ENCODE measurements at places on chromosomes 4 and X. TPM values are rescaled to one million over a fixed set of nuclear protein-coding genes. Genes with fewer than 3 reads are reported as not detected.

DNA sequence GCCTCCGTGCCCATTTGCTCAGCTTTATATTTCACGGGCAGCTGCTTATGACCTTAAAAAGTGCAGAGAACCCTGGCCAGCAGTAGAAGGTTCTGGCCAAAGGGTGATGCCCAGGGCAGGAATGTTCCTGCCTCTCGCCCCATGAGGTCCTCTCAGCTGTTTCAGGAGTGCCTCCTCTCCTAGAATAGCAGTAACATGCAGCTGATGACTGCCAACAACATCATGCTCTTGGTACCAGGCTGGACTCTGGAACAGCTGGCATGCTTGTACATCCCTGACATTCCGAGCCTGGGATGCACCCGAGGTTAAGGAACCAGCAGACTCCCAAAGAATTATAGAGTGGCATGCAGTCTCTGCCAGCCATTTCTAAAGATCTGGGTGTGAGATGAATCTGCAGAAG, 11.7 kb upstream of the TENM3 start:
- no peak for DNase-seq

Gene PRR27
- not detected for total RNA-seq

GRCh38 chr4:4436244-4436823, 49.4 kb downstream of the NSG1 start:
- no peak for DNase-seq

Gene CHRNA9
- not detected for total RNA-seq

Gene PAGE5
- total RNA-seq = not detected

Gene HS6ST2
- total RNA-seq = 0.92 TPM

- no peak for DNase-seq
Measured at GRCh38 chr4:127558088-127558487, 74.7 kb upstream of the INTU start.

GRCh38 chr4:98610926-98611676, 47.3 kb downstream of the TSPAN5 start:
- DNase-seq = no peak

Gene CSAG2
- total RNA-seq = not detected

Gene TMEM271
- not detected for total RNA-seq

- DNase-seq = no peak
Measured at GRCh38 chrX:25968920-25969319, 169.2 kb upstream of the MAGEB18 start.

GRCh38 chr4:168981942-168982341, 28.1 kb downstream of the CBR4 start:
- no peak for DNase-seq

DNA sequence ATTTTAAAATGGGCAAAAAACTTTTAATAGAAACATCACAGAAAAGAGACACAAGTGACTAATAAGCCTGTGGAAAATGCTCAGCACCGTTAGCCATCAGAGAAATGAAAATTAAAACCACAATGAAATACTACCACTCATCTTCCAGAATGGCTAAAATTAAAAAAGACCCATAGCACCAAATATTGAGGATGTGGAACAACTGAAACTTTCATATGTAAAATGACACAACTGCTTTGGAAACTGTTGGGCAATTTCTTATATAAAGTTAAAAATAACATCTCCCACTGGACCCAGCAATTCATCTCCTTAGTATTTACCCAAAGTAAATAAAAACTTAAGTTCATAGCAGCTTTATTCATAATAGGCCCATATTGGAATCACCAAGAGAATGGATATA, 94.2 kb downstream of the TENM3 start:
- no peak for DNase-seq

GRCh38 chrX:70592091-70592490, 147.5 kb downstream of the DLG3 start:
- no peak for DNase-seq

- no peak for DNase-seq
Measured at GRCh38 chrX:123771449-123772064, 38.7 kb upstream of the THOC2 start.

- no peak for DNase-seq
Measured at GRCh38 chrX:46716796-46717195, 42.1 kb downstream of the SLC9A7 start.

- no peak for DNase-seq
Measured at GRCh38 chr4:27218013-27218412, 357.4 kb downstream of the STIM2 start.

DNA sequence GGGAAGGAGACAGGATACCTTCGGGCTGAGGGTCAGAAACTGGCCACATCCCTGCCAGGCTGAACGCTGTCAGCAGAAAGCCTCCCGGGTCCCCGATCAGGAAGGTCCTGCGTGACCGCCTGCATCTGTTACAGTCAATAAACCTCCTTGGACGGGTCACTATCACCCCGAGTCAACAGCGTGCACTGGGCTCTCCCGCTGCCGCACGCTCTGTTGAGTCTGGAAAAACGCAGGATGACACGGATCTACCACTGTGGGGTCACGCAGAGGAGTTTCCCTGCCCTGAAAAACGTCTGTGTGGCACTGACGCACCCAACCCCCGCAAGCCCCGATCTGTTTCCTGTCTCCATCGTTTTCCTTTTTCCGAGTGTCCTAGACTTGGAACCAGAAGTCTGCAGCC, 12.1 kb downstream of the PPP2R3B start:
- DNase-seq = no peak

Gene AVPR2
- 1.9 TPM for total RNA-seq

Gene AWAT2
- total RNA-seq = 1.0 TPM

Gene TGIF2LX
- total RNA-seq = not detected

GRCh38 chr4:4358093-4358854, 28.6 kb upstream of the NSG1 start:
- DNase-seq = no peak

Gene GLRB
- 2.6 TPM for total RNA-seq

DNA sequence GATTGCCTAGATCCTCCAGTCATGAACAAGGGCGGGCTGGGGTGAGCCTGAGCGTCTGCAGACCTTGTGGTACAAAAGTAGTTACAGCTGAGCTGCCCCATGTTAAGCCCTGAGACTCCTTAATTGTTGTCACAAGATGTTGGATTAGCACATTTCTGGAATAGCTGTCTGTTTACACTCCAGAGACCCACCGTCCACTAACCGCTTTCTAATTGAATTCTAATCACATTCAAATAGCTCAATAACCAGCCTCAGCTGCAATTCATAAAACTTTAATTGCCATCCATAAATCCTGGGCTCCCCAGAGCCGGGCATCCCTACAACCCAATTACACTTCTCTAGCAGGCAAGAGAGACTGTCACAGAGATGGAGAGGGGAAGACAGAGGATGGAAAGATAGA, 1.6 kb upstream of the GSX2 start:
- DNase-seq = no peak

Gene PRPS2
- 26.3 TPM for total RNA-seq

Gene TMSB15A
- total RNA-seq = 1.8 TPM

DNA sequence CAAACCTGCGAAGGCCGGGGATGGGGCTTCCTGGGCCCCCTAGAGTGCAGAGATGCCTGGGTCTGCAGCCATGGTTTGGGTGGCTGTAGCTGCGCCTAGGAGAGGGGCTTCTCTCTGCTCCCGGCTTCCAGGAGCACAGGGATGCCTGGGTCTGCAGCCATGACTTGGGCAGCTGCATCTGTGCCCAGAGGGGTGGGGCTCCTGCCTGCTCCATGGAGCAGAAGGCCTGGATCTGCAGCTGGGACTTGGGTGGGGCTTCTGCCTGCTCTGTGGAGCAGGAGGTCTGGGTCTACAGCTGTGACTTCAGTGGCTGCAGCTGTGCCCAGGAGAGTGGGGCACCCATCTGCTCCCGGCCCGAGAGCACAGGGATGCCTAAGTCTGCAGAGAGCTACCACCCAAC, 20.8 kb downstream of the SPON2 start:
- no peak for DNase-seq

- DNase-seq = no peak
Measured at GRCh38 chr4:180530787-180531186, 1712.4 kb upstream of the TENM3 start.

DNA sequence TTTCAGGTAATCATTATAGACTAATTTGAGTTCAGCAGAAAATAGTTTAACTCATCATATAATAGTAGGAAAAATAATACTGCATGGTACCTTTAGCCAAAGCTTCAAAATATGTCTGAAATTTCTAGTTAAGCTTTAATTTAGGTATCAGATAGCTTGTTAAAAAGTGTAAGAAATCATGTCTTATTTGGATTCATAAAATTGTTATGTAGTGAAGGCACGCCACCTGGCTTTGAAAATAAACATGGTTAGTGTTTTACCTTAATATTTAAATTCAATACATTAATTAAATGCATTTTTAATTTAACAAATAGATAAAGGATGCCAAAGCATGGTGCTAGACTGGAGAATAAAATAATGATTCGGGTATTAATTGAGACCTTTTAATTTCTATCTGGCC, 211.4 kb downstream of the FSTL5 start:
- DNase-seq = no peak

- no peak for DNase-seq
Measured at GRCh38 chrX:826448-826847, 195.9 kb downstream of the SHOX start.

DNA sequence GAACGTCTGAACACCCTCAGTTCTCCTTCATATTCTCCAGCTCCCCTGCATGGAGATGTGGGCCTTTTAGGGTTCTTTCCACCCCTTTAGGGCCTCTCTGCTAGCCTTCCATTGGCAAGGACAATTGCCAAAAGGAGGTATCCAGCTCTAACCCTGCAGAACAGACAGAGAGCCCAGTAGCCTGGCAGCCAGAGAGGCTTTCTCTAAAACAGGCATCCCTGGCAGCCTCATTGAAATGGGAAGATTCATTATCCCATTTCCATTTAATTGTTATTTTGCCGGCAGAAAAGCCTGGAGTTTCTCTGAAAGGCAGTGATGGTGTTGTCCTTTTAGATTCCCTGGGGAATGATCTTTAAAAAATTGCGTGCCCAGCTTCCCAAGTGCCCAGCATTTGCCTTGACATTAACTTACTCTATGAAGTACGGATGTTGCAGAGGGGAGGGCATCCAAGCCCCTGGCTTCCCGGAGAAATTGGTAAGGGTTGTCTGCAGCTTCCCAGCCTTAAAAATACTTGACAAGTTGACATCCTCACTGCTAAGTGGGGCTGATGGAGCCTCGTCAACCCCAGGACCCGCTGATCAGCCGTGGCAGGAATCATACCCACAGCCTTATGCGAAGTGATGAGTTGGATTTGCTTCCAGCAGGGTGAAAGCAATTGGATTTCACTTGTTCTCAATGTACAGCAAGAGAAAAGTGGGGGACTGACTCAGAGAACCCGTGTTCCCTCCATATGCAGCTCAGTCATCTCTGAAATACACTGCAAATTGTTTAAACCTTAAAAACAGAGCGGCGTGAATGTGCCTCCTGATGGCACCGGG, 244.1 kb downstream of the CRLF2 start:
- DNase-seq = no peak

GRCh38 chr4:102585329-102585728, 84.2 kb downstream of the NFKB1 start:
- no peak for DNase-seq

DNA sequence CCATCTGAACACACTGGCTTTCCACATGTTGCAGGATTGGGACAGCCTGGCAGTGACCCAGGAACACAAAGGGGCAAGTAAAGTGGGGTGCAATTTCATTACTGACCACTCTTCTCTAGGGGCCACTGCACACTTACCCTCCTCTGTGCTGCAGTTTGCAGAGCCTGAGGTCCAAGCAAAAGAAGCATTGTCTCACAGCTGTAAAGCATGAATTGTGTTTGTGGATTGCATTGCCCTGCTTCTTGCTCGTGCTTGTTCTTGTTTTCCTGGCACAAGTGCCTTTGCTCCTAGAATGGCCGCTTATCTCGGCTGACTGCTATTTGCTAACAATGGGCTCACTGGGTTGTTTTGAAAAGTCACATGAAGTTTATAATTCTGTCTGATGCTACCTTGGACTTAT, 209.1 kb upstream of the JADE1 start:
- no peak for DNase-seq

Gene LNX1
- total RNA-seq = 5.4 TPM

DNA sequence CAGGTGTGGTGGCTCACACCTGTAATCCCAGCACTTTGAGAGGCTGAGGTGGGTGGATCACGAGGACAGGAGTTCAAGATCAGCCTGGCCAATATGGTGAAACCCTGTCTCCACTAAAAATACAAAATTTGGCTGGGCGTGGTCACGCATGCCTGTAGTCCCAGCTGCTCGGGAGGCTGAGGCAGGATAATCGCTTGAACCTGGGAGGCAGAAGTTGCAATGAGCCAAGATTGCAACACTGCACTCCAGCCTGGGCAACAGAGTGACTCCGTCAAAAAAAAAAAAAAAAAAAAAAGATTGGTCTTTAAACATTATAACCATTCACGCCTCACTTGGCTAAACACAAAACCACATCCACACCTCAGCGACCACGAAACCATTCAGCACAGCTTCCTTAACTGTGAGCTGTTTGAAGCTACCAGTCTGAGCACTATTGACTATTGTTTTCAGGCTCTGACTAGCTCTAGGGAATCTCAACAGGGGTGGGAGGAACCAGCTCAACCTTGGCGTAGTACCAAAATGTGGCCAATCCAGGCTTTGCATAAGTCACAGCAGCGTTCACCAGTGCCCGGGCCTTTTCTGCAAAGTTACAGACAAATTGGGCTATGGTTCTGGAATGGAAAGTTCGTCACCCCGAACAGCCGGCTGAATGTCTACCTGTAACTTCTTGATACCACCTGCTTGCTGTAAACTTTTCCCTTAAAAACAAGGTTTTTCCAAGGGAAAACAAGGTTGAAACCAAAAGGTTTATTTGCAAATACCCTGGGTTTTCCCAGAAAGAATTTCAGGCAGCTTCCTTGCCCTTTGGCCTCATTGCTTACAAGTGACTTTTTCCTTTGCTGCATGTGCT, 73.6 kb upstream of the DHX15 start:
- peak; percentile 51 for DNase-seq

GRCh38 chr4:52704661-52705060, 45.6 kb upstream of the USP46 start:
- DNase-seq = no peak

DNA sequence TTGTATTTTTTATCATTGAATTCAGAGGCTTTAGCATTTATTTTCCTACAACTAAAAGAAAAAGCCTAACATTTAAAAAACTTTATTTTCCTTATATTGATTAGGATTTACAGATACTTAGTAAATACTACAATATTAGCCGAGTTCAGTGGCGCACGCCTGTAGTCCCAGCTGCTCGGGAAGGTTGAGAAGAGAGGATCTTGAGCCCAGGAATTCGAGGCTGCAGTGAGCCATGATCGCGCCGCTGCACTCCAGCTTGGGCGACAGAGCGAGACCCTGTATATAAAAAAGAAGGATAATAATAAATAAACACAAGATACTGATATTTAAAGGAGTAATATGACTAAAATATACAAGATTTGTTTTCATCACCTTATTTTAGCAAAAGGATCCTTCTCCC, 681 bp upstream of the UPF3B start:
- no peak for DNase-seq

DNA sequence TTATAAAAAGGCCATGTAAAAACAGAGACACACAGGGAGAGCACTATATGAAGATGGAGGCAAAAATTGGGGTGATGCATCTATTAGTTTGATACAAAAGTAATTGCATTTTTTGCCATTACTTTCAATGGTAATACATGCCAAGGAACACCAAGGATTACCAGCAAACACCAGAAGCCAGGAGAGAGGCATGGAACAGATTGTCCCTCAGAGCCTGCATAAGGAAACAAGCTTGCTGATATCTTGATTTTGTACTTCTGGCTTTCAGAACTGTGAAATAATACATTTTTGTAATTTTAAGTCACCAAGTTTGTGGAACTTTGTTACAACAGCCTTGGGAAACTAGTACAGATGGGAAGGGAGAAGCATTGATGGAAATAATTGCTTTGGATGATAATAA, 45.6 kb upstream of the BOD1L1 start:
- no peak for DNase-seq
